Posterior cingulate gyrus (tissue), 11 donors: ENCODE measurements at places on chromosomes 7 and 10.

- no peak for DNase-seq
These were observed 179.0 kb downstream of the DGKI start for GRCh38 chr7:137667633-137668387.

DNA sequence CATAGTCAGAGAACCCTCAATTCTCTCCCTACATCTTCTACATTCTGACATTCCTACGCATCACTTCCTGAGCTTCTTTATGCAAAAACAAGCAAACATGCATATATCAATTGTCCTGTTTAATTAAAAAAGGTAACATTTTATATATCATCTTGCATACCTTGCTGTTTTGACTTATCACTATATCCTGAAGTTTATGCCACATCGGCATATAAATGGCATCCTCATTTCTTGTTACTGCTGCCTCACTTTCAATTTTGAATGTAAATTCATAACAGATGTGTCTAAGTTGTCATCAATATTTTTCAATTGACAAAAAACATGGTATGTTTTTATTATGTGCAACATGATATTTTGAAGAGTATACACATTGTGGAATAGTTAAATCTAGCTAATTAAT is 377.3 kb upstream of the STEAP1 start:
- DNase-seq = no peak

- no peak for DNase-seq
These were observed 369.1 kb downstream of the PLXNA4 start for GRCh38 chr7:132207211-132207610.

- no peak for DNase-seq
These were observed 127.1 kb upstream of the TNS3 start for GRCh38 chr7:47709051-47709450.

DNA sequence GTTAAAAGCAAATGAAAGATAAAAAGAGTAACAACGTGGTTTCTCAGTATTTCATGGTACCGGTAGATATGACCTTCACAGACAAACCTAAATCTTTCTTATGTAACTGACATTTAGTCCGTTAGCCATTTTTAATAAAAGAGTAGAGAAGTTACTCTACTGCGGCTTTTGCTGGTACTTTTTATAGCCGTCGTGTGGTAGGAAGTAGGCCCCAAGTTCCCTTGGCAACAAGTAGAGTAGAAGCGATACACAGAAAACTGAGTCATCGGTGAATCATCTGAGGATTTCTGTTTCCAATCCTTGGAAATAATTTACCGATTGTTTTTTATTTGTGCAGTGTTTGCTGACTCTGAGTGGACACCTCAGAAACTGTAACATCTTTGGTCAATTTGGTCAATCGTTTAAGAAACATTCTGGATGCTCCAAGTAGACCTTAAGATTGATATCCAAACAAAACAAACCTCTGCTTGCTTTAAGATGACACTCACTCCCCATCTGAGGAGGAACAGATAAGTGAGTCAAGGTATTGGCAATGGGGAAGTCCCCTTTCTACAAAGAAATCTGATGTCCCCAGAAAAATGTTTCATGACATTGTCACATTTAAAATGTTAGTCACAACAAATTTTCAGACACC is 63.9 kb upstream of the AHR start:
- DNase-seq = no peak

GRCh38 chr10:113042868-113043267 is 92.8 kb downstream of the TCF7L2 start:
- DNase-seq = no peak

DNA sequence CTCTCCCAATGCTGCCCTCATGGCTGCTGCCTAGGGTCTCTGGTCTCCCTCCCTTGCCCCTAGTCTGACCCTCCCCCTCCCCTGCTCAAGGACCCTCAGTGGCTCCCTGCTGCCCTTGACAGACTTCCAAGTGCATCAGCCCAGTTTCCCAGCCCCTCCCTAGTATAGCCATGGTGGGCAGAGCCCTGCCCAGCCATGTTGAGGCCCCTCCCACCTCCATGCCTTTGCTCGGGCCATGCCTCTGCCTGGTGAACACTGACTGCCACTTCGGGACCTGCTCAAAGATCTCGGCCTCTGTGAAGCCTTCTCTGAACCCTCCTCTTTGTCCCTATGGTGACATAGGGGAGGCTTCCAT is 73.2 kb downstream of the MYL10 start:
- DNase-seq = no peak

DNA sequence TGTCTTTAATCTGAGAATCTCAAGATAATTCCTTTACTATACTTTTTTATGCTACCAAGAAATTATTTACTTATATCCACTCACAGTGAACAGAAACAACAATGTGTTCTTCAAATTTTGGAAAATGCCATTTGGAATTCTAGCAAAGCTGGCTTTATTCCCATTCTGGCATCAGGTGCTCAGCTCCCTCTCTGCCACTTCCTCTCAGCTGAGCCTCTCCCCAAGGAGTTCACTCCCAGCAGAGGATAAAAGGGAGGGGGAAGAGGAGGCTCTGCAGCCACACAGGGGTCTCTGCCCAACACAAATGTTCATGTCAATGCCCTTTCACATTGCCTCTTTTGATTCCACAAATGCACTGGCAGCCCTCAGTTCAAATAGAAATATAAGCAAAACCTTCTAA is 116.9 kb downstream of the CPEB3 start:
- DNase-seq = no peak

DNA sequence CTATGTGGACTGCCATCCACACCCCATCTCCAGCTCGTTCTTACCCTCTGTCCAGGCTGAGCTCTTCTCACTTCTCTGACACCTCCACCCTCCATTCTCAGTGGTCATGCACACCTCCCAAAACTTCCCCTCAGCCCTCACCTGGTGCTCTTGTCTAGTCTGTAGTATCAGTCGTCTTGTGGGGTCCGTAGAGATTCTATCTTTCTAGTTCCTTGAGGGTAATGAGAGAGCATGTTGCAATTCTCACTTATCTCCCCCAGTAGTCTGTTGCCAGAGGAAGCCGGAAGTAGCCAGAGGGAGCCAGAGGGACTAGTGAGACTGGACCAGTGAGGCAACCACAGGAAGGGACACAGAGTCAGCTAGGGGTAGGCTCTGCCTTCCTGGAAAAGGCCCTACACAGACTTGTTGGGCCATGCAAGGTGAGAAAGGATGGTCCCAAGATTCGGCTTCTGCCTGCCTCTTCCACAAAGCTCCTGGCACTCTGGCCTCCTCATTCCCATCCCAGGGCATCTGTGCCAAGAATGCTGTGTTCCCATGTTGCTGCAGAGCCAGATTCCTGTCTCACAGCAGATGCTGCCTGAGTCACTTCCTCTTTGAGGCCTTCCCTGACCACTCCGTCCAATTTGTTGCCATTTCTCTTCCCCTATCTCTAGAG is 50.6 kb upstream of the DUSP5 start:
- no peak for DNase-seq

DNA sequence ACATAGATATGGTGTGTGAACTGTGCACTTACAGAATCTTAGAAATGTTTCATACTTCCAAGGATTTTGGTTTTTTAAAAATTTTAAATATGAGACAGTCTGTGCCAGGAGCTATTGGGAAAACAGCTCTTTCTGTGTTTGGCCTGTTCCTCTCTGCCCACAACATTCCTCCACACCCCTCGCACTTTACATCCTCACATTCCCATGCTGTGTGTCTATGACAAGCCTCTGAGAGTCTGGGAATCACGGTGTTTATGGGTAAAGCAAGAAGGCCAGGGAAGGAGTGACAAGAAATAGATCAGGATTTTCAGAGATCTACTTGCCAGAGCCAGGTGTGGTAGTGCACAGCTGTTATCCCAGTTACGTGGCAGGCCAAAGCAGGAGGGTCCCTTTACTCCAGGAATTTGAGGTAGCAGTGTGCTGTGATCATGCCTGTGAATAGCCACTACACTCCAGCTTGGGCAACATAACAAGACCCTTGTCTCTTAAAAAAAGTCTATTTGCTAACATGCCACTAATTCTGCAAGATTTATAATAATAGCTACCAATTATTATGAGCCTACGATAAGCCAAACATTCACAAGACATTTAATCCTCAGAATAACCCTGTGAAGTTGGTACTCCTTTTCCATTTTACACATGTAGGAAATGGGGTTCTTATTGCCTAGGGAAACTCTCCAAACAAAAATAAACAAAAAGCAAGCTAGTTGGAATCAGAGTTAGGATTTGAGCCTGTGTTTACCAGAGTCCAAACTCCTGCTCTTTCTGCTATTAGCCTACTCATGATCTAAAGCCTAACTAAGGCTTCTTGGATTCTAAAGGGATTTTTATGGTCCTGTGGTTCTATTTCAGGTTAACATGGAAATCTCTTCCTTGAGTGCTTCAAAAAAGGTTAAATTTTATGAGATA is 168.3 kb upstream of the SP8 start:
- no peak for DNase-seq

DNA sequence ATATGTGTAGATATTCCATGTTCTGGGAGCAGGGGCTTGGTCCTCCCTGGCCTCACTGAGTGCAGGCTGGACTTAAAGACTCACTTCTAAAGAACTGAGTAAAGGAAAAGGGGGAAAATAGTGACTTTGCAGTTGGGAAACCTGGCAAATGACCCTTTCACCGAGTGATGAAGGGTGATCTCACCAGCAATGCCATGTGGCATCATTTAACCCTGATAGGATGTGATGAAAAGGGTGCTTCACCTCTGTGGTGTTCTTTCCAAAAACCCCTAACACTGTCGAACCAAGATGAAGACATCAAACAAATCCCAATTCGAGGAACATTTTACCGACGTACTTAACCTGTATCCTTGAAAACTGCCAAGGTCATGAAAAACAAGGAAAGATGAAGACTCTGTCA is 71.9 kb downstream of the AOAH start:
- DNase-seq = no peak

DNA sequence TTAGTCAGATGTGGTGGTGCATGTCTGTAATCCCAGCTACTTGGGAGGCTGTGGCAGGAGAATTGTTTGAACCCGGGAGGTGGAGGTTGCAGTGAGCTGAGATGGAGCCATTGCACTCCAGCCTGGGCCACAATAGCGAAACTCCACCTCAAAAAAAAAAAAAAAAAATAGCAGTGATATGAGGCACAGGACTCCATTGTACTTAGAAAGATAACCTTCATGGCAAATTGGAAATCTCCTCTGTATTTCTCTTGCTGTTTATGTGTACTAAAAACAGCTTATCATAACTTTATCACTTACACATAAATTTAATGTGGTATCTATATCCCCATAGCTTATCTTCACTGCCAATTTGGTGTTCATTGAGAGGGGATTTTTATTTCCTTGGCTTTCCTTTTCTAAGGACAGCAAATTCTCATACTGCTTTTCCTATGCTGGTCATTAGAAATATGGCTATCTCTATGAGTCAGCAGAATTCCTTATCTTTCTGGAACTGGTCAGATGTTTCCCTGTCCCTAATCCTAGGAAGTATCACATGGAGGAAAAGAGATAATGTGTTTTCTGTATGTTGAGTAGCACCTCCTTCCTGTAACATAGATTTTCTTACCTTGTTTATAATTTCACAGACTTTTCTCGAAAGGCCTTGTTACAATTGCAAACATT is 40.6 kb upstream of the ZEB1 start:
- no peak for DNase-seq

- no peak for DNase-seq
These were observed 35.5 kb upstream of the TBX20 start for GRCh38 chr7:35289376-35289775.

DNA sequence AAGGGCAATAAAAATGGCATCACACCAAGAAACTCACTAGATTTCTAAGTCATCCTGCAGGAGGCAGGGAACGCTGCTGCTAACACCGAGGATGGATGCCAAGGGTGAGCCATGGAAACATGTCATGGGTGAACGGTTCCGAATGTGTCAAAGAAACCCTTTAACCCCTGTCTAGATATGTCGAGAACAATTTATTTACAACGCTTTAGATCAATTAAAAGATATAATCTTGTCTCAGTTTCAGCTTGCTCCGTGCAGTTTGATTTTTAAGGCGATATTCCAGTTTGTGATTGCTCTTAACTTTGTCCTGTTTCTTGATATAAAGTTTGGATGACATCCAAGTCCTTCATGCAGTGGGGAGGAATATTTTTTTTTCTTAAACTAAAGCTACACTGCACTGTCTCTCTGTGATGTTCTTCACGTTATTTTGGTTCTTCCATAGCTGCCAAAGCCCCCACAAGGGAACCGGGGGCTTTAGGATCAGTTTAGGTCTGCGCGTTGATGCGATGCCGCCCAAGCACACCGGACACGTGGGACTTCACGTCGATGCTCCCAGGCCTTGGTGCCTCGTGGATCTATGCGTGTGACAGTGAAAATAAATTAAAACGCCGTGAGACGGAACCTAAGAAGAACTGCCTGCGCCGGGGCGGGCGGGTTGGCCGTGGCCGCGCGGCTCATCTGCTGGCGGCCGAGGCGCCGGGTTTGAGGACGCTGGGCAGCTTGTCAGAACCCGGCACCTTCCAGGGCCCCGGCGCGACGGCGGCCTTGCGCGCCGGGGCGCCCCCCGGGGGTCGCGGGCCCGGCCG is 220.3 kb downstream of the PHTF2 start:
- no peak for DNase-seq

- DNase-seq = no peak
These were observed 55.1 kb upstream of the PTPN12 start for GRCh38 chr7:77482015-77482414.

DNA sequence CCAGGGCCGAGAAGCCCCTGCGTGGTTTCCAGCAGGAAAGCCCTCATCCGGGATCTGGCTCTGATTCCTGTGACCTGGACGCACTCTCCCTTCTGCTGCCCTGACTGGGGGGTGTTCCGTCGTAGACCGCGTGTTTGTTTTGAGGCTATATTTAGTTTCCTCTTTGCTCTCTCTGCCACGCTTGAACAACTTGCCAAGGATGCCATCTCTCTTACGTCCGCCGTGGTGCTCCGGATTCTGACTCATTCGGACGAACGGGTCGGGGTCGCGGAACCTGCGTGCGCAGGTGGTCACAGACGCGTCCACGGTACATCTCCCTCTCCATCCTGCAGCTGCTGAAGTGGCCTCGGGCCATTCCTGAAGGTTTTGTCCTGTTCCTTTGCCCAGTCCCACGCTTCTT is 10.4 kb upstream of the SORCS3 start:
- DNase-seq = no peak

DNA sequence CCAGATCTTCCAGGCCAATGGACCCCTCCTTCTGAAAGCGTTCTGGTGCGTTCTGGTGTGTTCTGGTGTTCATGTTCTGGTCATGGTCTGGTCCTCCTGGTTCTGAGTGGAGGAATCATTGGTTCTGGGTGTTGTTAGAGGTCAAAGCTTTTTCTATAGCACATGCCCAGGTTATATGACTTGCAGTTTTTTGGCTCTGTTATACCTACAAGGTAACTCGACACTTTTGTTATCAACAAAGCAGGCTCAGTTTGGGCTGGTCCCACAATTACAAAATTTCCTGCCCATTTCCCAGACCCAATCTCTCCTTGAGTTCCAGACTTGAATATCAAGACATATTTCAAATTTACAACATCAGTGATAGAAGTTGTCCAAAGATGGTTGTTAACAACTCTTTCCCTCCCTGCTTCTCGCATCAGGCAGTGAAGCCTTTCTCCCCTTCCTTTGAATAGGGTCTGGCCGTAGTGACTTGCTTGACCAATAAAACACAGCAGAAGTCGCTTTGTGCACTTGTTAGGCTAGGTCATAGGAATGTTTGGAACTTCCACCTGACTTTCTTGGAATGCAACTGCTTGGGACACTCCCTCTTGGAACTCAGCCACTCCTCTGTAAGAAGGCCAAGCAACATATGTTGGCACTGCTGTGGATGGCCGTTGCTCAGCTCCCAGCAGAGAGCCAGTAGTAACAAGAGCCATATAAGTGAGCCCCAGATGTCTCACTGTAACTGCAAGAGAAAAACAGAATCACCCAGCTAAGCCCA is 83.1 kb upstream of the STEAP1B start:
- no peak for DNase-seq
